ENCODE measurements at places on chromosomes 7 and 10.

GRCh38 chr7:69681181-69681580 is 82.9 kb downstream of the AUTS2 start:
- DNase-seq = no peak

DNA sequence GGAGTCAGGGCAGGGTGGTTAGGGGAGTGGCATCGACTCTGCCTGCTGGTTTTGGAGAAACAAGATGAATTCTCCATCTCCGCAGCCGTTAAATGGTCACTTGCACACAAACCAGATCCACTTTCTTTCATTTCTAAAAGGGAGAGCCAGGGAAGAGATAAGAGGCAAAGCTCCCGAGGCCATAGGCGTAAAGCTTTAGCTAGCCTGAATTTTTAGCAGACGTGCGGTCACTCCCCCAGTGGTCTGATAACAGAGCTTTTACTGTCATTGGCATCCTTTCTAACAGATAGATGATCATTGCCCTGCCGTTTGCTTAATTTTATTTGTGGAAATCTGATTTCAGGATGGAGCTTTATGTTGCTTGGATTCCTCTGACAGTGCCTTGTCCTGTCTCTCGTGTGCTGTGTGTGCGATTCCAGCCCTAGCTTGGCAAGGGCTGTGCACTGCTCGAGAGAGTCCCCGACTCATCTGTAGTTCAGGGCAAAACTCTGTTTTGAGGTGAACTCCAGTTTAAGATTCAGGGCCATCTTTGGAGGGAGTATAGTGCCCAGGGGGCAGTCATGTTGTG is 62.5 kb downstream of the GATA3 start:
- no peak for DNase-seq

- DNase-seq = no peak
These were observed 183.1 kb upstream of the HDAC9 start for GRCh38 chr7:18312482-18312881.

- DNase-seq = no peak
These were observed 182.1 kb upstream of the CDC14C start for GRCh38 chr7:48742079-48742798.

DNA sequence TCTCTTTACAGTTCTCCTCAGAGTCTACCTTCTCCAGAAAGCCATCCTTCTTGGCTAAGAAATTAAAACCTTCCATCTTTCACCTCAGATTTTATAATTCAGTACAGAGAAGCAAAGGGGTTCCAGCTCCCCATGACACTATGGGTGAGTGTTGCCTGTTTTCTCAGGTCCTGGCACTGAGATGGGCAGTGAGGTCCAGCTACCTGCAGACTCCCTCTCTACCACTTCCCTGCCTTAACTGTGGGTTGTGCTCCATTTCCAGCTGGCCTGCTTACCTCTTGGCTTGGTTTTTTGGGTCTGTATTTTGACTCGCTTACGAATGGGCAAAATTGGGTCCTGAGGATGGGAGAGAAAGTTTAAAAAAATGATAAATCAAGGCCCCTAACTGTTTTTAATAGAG is 26.3 kb downstream of the ZCWPW1 start:
- no peak for DNase-seq

GRCh38 chr10:85645926-85646711 is 720.5 kb downstream of the GRID1 start:
- DNase-seq = peak; percentile 34

DNA sequence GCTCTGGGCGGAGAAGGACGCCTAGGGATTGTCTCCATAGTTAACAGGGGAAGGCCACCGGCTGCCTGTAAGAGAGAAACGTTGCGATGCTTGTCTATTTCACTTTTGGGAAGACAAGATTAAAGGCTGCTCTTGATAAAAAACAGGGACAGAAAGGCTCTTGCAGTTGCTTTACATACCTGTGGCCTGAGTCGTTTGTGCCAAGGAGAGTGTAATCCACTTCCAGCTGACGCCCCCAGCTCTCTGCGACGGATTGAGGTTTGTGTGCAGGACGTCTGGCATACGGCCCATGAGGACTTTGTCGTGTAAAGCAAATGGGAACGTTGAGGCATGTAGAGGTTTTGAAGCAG is 1.1 kb downstream of the MAP3K8 start:
- DNase-seq = no peak

GRCh38 chr10:108852211-108852610 is 1071.1 kb downstream of the XPNPEP1 start:
- no peak for DNase-seq

DNA sequence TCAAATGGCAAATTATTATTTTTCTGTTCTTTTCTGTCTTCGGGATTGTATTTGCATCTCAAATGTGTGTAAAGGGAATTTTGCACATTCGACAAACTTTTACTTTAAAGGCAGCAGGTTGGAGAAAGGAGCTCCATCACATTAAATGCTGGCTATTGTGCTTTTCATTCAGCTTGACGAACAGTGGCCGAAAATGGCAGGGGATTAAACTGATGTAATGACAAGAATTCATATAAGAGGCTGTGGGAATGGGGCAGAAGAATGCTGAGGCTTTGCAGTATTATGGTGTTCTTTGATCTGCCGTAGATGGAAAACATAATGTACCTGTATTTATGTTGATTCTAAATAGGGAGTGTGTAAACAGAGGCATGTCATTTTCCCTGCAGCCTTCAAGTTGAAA is 376.0 kb downstream of the LRMDA start:
- no peak for DNase-seq

GRCh38 chr10:131402771-131403650 is 91.5 kb upstream of the TCERG1L start:
- no peak for DNase-seq

- DNase-seq = no peak
These were observed 179.2 kb upstream of the NAMPT start for GRCh38 chr7:106463851-106464611.

GRCh38 chr7:40810274-40810673 is 675.5 kb downstream of the SUGCT start:
- DNase-seq = no peak

DNA sequence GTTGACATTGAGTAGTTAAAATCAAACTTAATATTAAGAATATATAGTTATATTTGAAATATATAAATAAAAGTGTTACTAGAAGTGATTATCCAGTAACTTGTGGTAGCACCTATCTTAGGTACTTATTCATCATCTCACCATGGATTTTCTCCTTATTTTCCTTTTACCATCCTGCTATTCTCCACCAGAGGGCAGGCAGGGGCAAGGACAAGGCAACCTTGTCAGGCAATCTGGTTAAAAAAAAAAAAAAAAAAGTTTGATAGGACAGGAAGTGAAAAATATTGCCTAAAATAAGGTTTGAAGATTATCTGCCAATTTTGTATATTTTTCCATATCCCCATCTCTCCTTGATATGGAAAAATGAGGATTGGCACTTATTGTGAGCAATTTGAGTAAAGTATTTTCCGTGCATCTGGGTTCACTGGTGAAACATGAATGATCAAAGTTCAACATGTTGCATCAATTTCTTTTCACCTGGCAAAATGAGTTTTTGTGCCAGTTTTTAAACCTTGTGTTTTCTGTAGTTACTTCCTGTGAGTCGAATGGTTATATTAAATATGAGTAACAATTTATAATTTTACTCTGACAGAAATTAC is 256.7 kb downstream of the AGMO start:
- peak; percentile 62 for DNase-seq

DNA sequence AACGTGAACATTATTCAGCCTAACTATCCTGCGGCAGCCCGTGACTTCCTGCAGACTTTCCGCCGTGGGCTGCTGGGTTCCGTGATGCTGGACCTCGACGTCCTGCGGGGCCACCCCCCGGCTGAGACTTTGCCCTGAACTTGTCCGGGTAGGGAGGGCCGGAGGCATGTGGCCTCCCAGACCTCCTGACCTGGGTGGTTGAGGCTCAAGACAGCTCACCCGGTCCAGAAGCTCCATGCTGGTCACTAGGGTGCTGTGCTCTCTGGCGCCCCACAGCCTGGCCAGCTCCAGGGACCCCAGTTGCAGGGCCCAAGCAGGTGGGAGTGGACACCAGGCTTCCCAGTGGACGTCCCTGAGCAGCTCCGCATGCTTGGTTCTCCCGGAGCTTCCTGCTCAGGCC is 4.4 kb downstream of the SPRN start:
- DNase-seq = no peak

DNA sequence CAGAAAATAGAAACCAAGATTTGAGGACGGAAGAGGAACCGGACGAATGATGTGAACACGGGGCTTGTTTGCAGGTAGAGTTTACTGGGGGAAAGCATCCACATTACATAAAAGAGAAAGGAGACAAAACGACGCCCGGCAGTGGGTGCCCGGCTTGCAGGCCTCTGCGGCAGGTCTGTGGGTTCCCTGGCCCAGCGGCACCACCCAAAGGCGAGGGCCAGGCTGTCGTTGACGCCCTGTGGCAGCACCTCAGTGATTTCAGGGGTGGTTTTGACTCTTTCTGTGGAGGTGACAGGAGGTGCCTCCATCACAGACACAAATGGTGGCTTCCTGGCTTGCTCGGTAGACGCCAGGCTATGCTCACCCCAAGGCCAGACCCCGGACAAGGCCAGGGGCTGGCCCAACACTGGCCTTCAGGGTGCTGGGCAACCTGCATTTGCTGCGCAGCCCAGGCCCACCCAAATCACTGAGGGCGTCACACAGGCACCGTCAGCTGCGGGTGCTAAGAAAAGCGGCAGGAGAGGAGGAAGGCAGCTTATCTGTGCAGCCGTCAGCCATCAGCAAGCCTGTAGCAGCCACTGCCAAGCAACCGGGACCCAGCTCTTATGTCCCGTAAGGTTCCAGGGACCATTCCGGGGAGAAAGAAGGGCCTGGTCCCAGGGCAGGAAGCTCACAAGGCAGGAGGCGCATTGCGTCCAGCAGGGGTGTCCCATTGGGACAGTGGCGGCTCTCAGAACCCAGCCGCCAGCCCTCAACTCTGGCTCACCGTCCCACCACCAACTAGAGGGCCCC is 230.3 kb downstream of the PTPRN2 start:
- DNase-seq = no peak

GRCh38 chr10:75766106-75766505 is 334.7 kb downstream of the LRMDA start:
- no peak for DNase-seq

- no peak for DNase-seq
These were observed 170.8 kb downstream of the PDE1C start for GRCh38 chr7:31899356-31899927.

GRCh38 chr7:95503271-95504131 is 17.8 kb downstream of the ASB4 start:
- peak; percentile 32 for DNase-seq

GRCh38 chr10:89367529-89367928 is 10.3 kb upstream of the IFIT1B start:
- DNase-seq = peak; percentile 57

DNA sequence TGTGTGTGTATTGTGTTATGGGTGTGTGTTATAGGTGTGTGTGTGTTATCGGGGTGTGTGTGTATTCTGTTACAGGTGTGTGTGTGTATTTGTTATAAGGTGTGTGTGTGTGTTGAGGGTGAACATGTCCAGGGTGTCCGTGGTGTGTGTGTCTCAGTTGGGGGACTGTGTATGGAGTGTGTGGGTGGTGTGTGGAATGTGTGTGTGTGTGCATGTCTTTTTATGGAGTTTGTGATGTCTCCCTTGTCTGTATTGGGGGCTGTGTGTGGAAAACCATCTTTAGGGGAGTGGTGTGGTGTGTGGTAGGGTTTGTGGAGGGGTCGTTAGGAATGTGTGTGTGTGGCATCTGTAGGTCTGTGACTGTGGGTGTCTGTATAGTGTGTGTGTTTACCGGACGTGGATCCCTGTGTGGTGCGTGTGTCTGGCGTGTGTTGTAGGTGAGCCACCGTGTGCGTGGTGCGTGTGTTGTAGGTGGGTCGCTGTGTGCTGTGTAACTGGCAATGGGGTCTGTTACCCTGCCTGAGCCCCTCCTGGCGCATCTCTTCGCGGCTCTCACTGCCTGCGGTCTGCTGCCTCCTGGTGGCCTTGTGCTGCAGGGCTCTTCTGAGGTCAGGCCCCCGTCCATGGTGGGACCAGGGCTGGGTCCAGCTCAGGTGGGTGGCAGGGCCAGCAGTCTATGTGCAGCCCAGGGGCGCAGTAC is 61.7 kb downstream of the PALD1 start:
- no peak for DNase-seq

GRCh38 chr10:807163-807957 is 117.9 kb upstream of the DIP2C start:
- DNase-seq = no peak

GRCh38 chr7:66604198-66604597 is 24.5 kb upstream of the KCTD7 start:
- DNase-seq = no peak

- DNase-seq = no peak
These were observed 133.5 kb downstream of the VIPR2 start for GRCh38 chr7:159010937-159011721.

GRCh38 chr7:29349362-29349761 is 154.8 kb downstream of the CHN2 start:
- DNase-seq = no peak

- no peak for DNase-seq
These were observed 334.3 kb downstream of the LRMDA start for GRCh38 chr10:75765789-75766096.

- no peak for DNase-seq
These were observed 682.8 kb upstream of the NRP1 start for GRCh38 chr10:34017281-34017680.

- DNase-seq = no peak
These were observed 3.3 kb downstream of the NUDT13 start for GRCh38 chr10:73113551-73113950.

DNA sequence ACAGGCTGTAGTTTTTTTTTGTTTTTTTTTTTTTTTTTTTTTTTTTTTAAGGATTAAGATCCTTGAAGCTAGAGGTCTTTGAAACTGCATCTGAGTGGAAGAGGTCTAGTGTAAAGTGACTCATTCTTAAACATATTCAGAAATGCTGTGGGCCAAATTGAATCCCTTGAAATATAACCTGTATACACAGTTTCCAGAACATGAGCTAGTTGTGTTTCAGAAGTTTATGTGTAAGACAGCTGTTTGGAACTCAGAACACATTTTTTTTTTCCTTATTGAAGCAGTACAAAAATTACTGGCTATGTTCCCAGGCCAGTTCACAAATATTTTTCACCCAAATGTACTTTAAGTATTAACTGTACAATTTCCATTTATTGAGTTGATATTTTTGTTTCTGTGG is 67.9 kb downstream of the PPP1R9A start:
- no peak for DNase-seq

DNA sequence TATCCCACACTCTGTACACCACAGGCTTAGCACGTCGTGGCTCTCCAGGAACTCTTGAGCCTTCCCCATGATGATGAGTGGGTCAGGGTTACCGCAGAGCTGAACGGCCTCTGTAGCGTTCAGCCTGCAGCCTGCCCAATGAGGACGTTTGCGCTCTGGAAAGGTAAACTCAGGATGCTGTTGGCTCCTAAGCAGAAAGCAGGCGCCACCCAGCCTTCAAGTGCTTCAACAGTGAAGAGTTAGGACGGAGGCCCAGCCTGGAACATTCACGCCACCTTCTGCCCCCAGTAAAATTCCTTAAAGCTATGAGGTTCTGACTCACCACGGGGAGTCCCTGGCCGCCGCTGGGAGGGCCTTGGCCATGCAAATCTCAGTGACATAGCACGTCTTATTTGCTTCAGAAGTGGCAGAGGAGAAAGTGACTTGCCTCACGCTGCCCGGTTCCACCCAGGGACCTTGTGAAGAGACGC is 161.5 kb upstream of the SH2B2 start:
- no peak for DNase-seq

- no peak for DNase-seq
These were observed 101.3 kb downstream of the SDHAF3 start for GRCh38 chr7:97218767-97219166.

- DNase-seq = no peak
These were observed 34.6 kb upstream of the LRRC4 start for GRCh38 chr7:128065872-128066271.

All from NCI-H1436 (cell line).